ENCODE measurements at places on chromosomes 12 and 14. TPM values are rescaled to one million over a fixed set of nuclear protein-coding genes. Genes with fewer than 3 reads are reported as not detected.

GRCh38 chr14:54782751-54783659 is 119.6 kb downstream of the GCH1 start:
- no peak for DNase-seq

GRCh38 chr14:33847066-33847465 is 103.8 kb downstream of the EGLN3 start:
- DNase-seq, result no peak

BHLHE41 gene
- 1.3 TPM for total RNA-seq

DEPDC4 gene
- total RNA-seq, result 1.0 TPM

HEATR5A gene
- 11.5 TPM for total RNA-seq

AHNAK2 gene
- 16.6 TPM for total RNA-seq

CCDC184 gene
- 0.12 TPM for total RNA-seq
